ENCODE measurements at places on chromosomes 7 and 10. TPM values are rescaled to one million over a fixed set of nuclear protein-coding genes. Genes with fewer than 3 reads are reported as not detected.

DNA sequence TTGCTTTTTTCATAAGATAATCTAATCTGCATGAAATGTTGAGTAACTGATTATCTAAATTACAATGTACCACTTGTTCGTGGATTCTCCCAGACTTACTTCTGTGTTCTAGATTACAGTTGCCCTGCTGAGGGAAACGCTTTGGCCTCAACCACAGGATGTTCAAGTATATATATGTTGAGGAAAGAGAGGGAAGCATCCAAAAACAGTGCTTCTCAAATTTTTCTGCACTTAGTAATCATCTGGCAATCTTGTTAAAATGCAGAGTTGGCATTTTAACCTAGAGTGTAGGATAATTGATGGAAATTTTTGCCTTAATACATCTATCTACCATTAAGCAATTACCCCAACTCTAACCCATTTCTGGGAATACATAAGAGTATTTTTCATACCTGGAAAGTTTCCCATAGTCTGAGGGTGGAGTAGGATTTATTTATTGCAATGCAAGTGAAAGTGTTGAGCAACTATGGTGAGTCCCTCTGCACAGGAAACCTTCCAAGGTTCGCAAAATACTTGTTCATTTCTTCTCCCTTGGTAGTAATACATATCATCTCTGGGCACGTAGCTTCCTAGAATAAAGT, 59.6 kb upstream of the C1GALT1 start:
- DNase-seq = no peak

- DNase-seq = peak; percentile 44
Observed at GRCh38 chr7:156768698-156769472, 124.1 kb downstream of the LMBR1 start.

- no peak for DNase-seq
Observed at GRCh38 chr7:18421297-18422002, 74.1 kb upstream of the HDAC9 start.

DNA sequence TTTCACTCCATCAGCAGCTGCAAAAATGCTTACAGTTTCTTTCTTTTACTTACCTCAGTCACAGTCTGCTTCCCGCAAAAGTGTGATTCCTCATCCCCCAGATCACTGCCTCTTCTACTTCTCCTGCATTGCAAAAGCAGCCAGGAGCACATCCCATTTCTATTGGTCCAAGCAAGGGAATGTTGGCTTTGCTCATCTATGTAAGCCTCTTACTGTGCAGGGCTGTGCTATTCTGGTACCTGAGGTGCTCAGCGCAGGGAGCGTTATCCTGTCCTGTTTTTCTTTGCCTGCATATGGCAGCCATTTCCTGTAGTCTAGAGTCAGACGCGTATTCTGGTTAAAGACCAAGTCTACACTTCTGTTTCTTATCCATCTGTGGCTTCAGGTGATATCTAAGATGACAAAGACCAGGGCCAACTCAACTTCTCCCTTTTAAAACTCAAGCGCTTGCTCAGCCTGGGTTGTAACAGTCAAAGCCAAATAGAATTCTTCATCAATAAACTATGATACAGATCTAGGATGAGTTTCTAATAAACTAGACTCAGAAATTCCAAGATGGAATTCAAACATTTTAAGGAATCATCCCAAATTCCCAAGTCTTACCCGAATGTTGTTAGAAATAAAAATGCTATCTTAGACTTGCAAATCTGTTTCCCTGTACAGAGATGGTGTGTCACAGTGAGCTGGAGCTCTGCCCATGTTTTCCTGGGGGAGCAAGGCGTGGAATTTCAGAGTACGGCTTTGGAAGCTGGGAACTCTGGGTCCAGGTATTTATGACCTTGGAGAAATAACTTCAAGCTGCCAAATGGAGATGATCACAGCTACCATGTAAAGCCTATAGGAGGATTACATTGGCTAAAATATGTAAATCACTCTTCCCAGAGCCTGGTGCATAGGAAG, 6.1 kb upstream of the RBM17 start:
- DNase-seq = no peak

- DNase-seq = no peak
Observed at GRCh38 chr7:43538404-43538771, 44.5 kb upstream of the STK17A start.

GRCh38 chr10:6033954-6034353, 28.2 kb downstream of the IL2RA start:
- no peak for DNase-seq

DNA sequence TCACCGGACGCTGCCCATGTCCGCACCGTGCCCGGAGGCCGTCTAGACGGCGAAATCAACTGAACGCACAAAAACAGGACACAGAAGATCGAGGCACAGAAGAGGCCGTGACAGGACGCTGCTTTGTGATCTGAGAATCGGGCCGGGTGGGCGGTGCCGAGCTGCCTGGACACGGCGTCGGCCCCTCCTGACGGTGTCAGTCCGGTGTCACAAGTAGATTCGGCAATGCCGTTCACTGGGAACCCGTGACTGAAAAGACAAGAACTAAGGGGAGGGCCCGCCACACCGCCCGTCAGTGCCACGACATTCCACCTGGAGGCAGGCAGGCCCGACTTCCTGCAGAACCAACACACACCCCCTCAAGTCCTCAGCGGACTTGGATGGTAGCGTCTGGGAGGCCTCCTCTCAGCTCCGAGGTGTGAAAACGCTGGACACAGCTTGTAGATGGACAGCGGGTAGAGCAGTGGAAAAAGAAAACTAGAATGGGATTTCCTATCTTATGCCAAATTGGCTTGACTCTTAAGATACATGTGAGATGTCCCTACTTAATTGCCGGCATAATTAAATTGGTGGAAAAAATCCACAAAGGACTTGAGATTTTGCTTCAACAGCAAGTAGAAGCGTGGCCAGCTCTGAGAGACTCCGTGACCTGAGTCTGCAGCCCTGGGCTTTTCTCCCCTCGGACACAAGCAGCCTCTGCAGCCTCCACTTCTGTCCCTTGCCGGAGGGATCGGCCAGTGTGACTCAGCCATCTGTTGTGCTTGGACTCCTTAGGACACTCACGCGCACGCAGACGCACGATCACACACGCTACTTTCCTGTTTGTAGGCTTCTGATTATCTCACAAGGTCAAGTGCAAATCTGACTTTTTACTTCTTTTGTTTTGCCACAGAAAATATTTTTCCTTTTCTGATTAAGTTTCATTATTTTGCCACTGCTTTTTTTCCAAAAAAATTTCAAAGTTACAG, 269.0 kb downstream of the DIP2C start:
- DNase-seq = peak; percentile 75

DNA sequence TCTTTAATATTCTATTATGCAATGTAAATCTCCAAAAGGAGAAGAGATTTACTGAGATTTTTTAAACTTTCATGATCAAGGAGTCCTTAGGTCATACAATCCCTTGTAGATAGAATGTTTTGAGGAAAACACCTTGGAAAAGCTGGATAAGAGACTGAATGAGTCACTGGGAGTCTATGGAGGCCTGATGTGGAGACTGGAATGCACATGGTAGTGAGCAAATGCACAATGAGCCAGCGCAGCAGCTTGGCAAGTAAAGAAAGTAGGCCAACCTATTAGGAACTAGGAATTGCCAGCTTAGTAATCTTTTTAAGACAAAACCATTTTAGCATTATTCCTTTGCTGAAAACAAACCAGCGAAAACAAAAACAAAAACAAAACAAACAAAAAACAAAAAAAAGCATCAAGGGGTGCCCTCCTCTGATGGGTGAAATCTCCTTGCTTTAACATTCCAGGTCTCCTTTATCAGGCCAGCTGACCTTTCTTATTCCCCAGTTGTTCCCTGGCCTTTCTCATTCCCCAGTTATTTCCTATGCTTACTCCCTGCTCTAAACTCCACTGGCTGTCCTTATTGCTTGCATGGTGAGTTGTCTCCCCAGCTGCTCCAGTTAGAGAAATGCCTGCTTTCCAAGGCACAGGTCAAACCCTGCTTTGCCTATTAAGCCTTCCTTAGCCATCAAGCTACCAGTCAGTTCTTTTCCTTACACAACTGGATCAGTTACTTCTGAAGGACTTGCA, 135.8 kb downstream of the PLCE1 start:
- no peak for DNase-seq

DNA sequence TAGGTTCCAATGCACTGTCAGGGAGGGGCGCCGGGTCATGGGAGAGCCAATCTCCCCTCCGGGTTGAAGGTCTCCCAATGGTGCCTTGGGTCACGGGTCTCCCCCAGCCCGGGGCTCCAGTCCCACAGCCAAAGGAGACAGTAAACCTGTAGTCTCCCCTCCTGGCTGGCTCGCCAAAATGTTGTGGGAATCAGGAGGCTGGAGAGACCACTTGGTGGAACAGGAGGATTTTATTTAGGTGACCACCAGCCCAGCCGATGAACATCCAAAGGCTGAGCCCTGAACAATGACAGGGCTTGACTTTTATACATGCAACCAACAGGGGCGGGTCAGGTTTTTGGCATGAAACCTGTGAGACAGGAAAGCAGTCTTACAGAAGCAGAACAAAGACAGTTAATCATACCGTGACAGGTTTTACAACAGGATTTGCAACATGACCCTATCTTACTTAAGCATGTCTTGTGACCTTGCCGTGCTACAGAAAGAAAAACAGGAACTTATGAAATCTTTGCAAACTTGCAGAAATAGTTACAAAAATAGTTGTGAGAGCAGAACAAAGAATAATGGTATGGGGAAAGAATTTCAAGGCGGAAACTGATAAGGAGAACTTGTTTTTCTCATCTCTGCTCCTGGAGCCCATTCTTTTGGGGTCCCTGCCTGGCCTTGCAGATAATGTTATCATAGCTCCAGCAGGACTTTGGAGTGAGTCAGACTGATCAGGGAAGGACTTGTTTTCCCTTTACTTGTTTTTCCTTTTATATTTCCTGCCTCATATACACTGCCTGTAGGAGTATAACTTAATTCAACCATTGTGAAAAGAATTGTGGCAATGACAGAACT, 7.1 kb downstream of the ERV3-1 start:
- peak; percentile 56 for DNase-seq

DNA sequence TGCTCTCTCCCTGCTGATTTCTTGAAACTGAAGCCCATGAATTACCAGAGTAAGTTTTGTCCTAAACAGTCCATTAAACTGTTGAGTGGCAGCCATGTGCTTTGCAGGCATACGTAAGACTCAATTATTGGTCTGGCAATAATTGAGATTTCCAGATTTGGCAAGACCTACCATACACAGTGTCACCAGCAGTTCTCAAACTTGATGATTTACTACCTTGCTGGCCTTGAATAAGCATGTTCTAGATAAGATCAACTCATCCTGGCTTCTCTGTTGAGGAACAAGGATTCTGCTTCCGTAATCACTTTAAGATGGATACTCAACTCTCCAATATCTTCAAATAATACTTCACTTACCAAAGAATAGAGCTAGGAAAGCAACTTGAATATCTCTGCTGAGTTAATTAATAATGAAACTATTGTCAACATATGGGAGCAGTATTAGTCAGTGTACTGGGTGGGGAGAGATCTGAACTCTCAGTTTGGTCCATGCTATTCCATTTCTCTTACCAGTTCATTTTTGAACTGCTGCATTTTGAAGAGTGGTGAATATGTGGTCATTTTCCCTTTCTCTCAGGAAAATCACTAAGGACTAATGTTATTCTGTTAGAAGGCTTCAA, 181.4 kb downstream of the IPMK start:
- DNase-seq = no peak

GRCh38 chr7:156861212-156861611, 31.8 kb downstream of the LMBR1 start:
- no peak for DNase-seq

- DNase-seq = no peak
Observed at GRCh38 chr10:132616170-132616995, 78.8 kb downstream of the INPP5A start.

GRCh38 chr10:47335906-47336305, 12.3 kb upstream of the RBP3 start:
- no peak for DNase-seq

DNA sequence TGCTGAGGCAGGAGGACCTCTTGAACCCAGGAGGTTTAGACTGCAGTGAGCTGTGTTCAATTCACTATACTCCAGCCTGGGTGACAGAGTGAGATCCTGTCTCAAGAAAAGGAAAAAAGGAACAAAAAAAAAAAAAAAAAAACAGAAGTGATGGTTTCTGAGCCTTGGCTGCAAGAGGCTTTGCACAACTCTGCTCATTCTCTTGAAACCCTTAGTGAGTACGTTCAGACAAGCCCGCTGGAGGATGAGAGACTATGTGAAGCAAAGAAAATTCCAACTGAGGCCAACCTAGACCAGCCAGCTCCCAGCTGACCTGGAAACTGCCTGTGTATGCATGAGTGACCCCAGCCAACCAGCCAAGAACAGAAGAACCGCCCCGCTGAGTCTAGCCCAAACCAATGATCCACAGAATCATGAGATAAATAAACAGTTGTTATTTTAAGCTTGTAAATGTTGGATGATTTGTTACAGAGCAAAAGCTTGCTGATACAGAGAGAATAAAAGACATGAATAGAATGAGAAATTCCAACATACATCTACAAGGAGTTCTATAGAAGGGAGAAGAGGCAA, 50.6 kb upstream of the FZD9 start:
- no peak for DNase-seq

DNA sequence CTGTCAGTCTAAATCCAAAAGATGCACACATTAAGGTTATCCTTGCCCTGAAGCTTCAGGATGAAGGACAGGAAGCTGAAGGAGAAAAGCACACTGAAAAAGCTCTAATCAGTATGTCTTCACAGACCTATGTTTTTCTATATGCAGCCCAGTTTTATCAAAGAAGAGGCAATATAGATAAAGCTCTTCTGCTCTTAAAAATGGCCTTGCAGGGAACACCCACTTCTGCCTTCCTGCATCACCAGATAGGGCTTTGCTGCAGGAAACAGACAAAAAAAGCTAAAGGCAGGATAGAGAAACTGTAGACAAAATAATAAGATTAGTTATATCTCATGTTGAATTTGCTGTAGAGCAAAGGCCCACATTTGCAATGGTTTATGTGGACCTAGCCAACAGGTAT, 14.9 kb upstream of the IFIT1B start:
- DNase-seq = no peak

GRCh38 chr7:103009466-103010185, 65.0 kb downstream of the FBXL13 start:
- no peak for DNase-seq

DNA sequence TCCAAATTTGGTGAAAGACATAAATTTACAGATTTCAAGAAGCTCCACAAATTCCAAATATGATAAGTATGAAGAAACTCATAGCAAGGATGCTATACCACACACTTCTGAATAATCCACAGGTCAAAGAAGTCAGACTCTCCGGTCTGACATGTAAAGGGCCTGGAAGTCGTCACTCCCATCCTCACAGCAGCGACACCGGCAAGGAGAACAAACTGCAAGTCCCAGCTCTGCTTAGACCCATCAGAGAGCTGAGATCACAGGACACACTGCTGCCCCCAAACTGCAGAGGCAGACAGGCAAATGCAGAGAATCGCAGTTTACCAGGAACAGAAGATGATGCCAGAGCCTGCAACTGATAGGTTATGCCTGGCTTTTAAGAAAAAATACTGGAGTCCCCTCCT, 62.0 kb downstream of the AMZ1 start:
- no peak for DNase-seq

DYNC1I1 gene
- total RNA-seq = 2.1 TPM

DRGX gene
- not detected for total RNA-seq

CAMK1D gene
- total RNA-seq = 6.2 TPM

GRM3 gene
- total RNA-seq = not detected

ADGRA1 gene
- total RNA-seq = 0.34 TPM

MACROH2A2 gene
- 7.0 TPM for total RNA-seq

FGFBP3 gene
- 1.5 TPM for total RNA-seq

ITGB8 gene
- total RNA-seq = 23.6 TPM

RBP4 gene
- 50.7 TPM for total RNA-seq

AGR3 gene
- total RNA-seq = 67.8 TPM

DUS4L gene
- 4.9 TPM for total RNA-seq

LRGUK gene
- total RNA-seq = 1.2 TPM

NEUROG3 gene
- not detected for total RNA-seq

WNT8B gene
- total RNA-seq = not detected

CTAGE4 gene
- total RNA-seq = 8.4 TPM

NME8 gene
- total RNA-seq = 1.1 TPM

SEC31B gene
- 7.9 TPM for total RNA-seq
